ENCODE measurements at places on chromosomes 4 and X. TPM values are rescaled to one million over a fixed set of nuclear protein-coding genes. Genes with fewer than 3 reads are reported as not detected.

Gene PNPLA4
- 10.2 TPM for total RNA-seq

Gene MRPL1
- 51.1 TPM for total RNA-seq

Gene LUZP4
- not detected for total RNA-seq

Gene SH3D19
- total RNA-seq: 0.68 TPM

Gene RRH
- total RNA-seq: 0.14 TPM
